ENCODE measurements at places on chromosomes 7 and 10. TPM values are rescaled to one million over a fixed set of nuclear protein-coding genes. Genes with fewer than 3 reads are reported as not detected.

Gene EXOC6
- 8.5 TPM for total RNA-seq

GRCh38 chr7:30925913-30926312 lies 14.3 kb downstream of the AQP1 start:
- no peak overlapping the region for H3K27ac ChIP-seq
- no peaks in the 10 kb centered on the region for H3K27me3 ChIP-seq
- H3K36me3 ChIP-seq: peaks cover 10% of the 10 kb centered on the region
- no peak overlapping the region for H3K4me3 ChIP-seq

- H3K36me3 ChIP-seq: no peaks in the 10 kb centered on the region
- H3K27ac ChIP-seq: no peak overlapping the region
- H3K27me3 ChIP-seq: no peaks in the 10 kb centered on the region
- peaks cover 8% of the 10 kb centered on the region for H3K4me1 ChIP-seq
- no peak for DNase-seq
These were observed 17.2 kb downstream of the INPP5F start for GRCh38 chr10:119742947-119743648.

Gene ITPRID1
- total RNA-seq: 11.1 TPM

Gene ZNF425
- 2.6 TPM for total RNA-seq

Gene SMARCD3
- total RNA-seq: 15.8 TPM

DNA sequence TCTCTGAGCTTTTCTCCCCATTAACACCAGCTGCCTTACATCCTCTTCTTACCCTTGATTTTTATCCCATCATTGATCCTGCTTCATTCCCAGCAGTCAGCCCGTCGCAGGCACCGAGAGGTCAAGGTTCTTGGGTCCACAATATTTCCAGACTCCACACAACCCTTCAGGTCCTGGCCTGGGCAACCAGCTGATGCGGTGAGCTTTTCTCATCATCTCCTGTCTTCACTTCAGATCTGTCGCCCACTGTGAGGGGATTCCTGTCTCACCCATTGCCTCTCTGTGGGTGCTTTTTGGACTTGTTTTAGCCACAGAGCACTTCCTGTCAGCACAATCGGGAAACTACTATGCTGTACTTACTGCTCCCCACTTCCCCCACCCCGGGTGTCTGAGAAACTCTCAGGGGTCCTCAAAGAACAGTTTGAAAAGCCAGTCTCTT lies 8.4 kb upstream of the PVRIG start:
- H3K4me3 ChIP-seq: no peak overlapping the region
- no peaks in the 10 kb centered on the region for H3K27me3 ChIP-seq
- no peaks in the 10 kb centered on the region for H3K36me3 ChIP-seq
- no peak for DNase-seq
- H3K4me1 ChIP-seq: peaks cover 10% of the 10 kb centered on the region
- H3K27ac ChIP-seq: no peak overlapping the region

DNA sequence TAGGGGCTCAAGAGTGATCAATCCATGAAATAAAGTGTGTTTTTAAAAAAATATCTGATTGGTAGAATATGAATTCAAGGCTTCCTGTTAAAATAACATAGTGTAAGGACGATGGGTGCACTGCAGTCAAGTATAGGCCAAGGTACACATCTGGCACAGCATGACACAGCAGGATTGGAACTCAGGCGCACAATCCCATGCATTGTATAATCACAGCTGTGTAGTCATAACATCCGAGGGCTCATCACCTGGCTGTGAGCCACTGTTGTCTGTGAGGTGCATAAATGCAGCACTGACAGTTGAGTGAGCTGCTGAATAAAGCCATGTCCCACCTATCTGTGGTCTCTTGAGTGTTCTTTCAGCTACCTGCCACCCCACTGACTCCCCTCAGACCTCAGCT lies 142.3 kb upstream of the HPS1 start:
- peaks cover 3% of the 10 kb centered on the region for H3K4me1 ChIP-seq
- no peaks in the 10 kb centered on the region for H3K27me3 ChIP-seq
- no peaks in the 10 kb centered on the region for H3K36me3 ChIP-seq
- no peak overlapping the region for H3K27ac ChIP-seq
- no peak for DNase-seq

- no peaks in the 10 kb centered on the region for H3K36me3 ChIP-seq
- DNase-seq: no peak
These were observed 5.6 kb upstream of the MEST start for GRCh38 chr7:130486114-130486953.

Gene SEMA4G
- total RNA-seq: 31.6 TPM

DNA sequence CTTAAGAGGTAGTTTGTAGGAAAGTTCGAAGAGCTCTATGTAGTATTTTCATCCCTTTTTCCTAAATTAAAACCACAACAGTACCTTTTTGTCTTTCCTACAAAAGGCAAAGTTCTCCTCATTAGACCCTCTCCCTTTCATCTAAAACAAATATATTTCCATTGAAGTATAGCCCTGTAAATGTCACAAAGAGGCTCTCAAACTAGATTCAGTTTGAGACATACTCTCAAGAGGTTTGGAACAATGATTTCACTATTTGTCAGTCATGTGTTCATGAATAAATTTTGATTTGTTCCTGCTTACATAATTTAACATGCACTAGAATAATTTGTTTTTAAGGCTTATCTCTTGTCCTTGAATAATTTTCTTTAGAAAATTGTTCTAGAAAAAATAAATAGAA lies 12.2 kb downstream of the TAS2R16 start:
- H3K4me1 ChIP-seq: no peaks in the 10 kb centered on the region
- H3K36me3 ChIP-seq: no peaks in the 10 kb centered on the region
- no peak for DNase-seq
- no peaks in the 10 kb centered on the region for H3K27me3 ChIP-seq

- H3K36me3 ChIP-seq: no peaks in the 10 kb centered on the region
- no peaks in the 10 kb centered on the region for H3K4me1 ChIP-seq
- H3K27me3 ChIP-seq: peaks cover 9% of the 10 kb centered on the region
These were observed 29.4 kb downstream of the SLC25A28 start for GRCh38 chr10:99590799-99591198.

GRCh38 chr7:95737828-95738505 lies 34.4 kb upstream of the DYNC1I1 start:
- no peak for DNase-seq
- H3K36me3 ChIP-seq: no peaks in the 10 kb centered on the region
- no peak overlapping the region for H3K27ac ChIP-seq
- no peaks in the 10 kb centered on the region for H3K4me1 ChIP-seq
- no peak overlapping the region for H3K4me3 ChIP-seq

DNA sequence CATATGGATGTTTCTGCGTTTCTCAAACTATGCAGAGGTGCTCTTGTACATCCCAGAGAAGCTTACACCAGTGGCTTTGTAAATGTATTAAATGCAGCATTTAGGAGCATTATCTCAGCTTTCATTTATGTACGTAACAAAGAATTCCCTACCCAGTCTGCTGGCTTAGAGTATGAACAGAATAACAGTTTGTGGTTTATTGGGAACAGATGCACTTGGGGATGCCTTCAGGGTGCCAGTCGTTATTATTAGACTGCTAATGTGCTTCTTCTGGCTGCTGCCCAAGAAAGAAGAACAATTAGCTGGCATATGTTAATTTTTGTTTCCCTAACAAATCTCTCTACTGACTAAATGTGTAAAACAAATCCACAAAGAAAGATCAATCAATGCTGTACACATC lies 241.9 kb downstream of the FOXP2 start:
- no peaks in the 10 kb centered on the region for H3K27me3 ChIP-seq
- DNase-seq: no peak
- no peaks in the 10 kb centered on the region for H3K4me1 ChIP-seq
- H3K36me3 ChIP-seq: peaks cover 3% of the 10 kb centered on the region

DNA sequence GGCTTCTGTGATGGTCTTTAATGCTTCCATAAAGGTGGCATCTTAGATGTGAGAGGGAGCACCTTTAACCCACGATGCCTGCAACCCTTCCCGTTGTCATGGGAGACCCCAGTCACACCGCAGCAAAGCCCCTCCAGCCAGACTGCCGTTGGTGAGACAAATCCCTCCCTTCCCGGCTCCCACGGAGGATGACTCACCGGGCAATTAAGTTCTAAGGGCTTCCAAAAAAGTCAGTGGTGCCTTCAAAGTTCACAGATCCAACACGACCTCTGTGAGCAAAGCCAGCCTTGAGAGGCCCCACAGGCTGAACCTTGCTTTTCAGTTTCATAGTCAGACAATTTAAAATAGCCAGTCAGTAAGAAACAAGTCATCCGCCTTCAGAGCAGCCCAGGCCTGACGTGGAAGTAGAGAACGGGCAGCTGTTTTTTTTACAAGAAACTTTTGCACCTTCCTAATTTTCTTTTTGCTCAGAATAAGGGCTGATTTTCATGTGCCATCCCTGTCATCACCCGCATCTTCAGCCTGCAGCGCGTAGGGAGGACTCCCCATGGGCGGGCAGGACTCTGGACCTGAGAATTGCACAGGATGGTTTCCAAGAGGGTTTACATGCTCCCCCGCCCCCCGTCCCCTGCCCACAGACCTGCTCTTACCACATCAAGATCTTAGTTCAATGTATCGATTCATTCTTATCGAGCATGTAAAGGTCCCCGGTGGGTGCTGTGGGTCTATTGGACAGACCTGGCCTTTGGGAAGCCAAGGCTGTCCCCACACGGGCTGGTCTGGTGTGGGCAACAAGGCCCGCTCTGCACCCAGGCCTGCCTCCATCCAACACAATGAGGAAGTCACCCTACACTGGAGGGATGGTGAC lies 333.9 kb downstream of the DNAJB6 start:
- no peak overlapping the region for H3K27ac ChIP-seq
- DNase-seq: peak; percentile 69
- no peaks in the 10 kb centered on the region for H3K4me1 ChIP-seq
- H3K36me3 ChIP-seq: no peaks in the 10 kb centered on the region
- H3K4me3 ChIP-seq: no peak overlapping the region

Gene ASB10
- total RNA-seq: not detected

GRCh38 chr7:87512906-87513305 lies 37.4 kb upstream of the ABCB4 start:
- H3K27ac ChIP-seq: no peak overlapping the region
- H3K4me1 ChIP-seq: no peaks in the 10 kb centered on the region
- no peak overlapping the region for H3K4me3 ChIP-seq
- no peak for DNase-seq

- H3K4me3 ChIP-seq: no peak overlapping the region
- no peaks in the 10 kb centered on the region for H3K27me3 ChIP-seq
These were observed 21.2 kb downstream of the CAV1 start for GRCh38 chr7:116546054-116546453.

DNA sequence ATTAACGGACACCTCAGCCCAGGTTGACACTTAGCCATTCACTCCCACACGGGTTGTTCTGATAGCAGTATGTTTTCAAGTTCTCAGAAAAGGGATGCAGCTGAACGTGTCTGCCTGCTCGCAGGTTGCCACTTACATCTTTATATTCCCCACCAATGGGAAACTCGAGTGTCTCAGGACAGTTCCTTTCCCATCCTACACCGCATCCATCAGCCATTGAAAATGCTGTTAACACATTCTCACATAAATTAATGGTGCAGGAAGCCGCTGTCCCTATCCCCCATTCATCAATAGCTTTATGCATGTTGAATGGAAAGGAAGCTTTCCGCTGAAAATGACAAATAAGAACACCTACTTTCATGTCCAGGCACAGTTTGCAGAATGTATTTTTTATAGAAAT lies 1.7 kb upstream of the FGFR2 start:
- no peak overlapping the region for H3K4me3 ChIP-seq
- peaks cover 30% of the 10 kb centered on the region for H3K4me1 ChIP-seq
- peaks cover 22% of the 10 kb centered on the region for H3K27me3 ChIP-seq
- no peak overlapping the region for H3K27ac ChIP-seq
- no peaks in the 10 kb centered on the region for H3K36me3 ChIP-seq

GRCh38 chr10:4652111-4653010 lies 173.6 kb upstream of the AKR1E2 start:
- DNase-seq: no peak
- H3K27ac ChIP-seq: no peak overlapping the region
- H3K4me1 ChIP-seq: peaks cover 29% of the 10 kb centered on the region
- H3K36me3 ChIP-seq: no peaks in the 10 kb centered on the region
- no peaks in the 10 kb centered on the region for H3K27me3 ChIP-seq
- H3K4me3 ChIP-seq: no peak overlapping the region

- H3K27me3 ChIP-seq: no peaks in the 10 kb centered on the region
- H3K4me3 ChIP-seq: no peak overlapping the region
- no peak overlapping the region for H3K27ac ChIP-seq
- DNase-seq: no peak
These were observed 711.2 kb upstream of the NRP1 start for GRCh38 chr10:34045571-34046190.

- no peak overlapping the region for H3K27ac ChIP-seq
- H3K36me3 ChIP-seq: no peaks in the 10 kb centered on the region
- no peaks in the 10 kb centered on the region for H3K27me3 ChIP-seq
- DNase-seq: no peak
These were observed 206.1 kb downstream of the WDR11 start for GRCh38 chr10:121057269-121057668.

DNA sequence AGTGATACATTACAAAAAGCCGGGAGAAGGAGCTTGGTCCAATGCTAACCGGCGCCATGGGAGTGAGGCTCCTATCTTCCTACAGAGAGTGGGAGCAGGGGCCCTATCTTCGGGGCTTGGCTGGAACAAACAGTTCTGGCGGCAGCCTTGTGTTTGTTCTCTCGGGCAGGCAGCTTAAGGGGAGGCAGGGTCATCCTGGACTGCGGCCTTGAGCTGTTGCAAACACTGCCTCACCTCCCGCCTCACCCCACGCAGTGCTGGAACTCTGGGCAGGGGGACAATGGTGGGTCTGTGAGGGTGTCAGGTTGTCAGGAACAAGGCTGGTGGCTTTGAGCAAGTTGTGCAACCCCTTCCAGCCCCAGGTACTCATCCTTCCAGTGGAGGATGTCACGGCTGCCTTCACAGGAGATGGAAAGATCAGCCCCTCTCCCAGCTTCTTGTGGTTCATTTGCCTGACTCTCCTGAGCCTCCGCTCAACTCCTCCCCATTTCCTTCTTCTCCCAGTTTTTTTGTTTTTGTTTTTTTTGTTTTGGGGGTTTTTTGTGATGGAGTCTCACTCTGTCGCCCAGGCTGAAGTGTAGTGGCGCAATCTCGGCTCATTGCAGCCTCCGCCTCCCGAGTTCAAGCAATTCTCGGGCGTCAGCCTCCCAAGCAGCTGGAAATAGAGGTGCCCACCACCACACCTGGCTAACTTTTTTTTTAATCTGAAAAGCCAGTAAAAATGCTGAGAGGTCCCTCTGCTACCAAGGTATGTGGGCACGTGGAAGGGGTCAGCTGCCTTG lies 57.4 kb downstream of the SPOCK2 start:
- peaks cover 9% of the 10 kb centered on the region for H3K4me1 ChIP-seq
- H3K4me3 ChIP-seq: no peak overlapping the region
- H3K27ac ChIP-seq: no peak overlapping the region
- no peaks in the 10 kb centered on the region for H3K36me3 ChIP-seq

All from suprapubic skin (tissue), 4 donors.